ENCODE measurements at places on chromosomes 1 and 21. TPM values are rescaled to one million over a fixed set of nuclear protein-coding genes. Genes with fewer than 3 reads are reported as not detected.
A peak's percentile ranks its signal among the peaks of the same experiment; 100 is the strongest.

DNA sequence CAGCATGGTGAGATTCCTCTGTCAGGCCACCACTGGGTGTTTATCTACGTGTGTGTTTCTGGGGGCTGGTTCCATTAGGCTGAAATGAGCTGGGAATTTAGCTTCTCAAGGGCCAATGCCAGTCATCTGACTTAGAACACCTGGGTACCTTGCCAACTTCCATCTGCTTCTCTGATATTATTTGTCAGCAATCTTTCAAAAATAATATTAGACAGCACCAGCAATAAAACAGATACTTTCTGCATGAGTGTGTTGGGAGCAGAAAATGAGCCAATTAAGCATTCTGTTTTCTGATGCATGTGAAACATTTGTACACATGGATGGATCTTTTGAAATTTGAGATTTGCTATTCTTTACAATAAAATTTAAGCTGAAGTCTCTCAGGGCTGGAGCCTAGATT lies 124.1 kb downstream of the RYR2 start:
- DNase-seq: no peak

DNA sequence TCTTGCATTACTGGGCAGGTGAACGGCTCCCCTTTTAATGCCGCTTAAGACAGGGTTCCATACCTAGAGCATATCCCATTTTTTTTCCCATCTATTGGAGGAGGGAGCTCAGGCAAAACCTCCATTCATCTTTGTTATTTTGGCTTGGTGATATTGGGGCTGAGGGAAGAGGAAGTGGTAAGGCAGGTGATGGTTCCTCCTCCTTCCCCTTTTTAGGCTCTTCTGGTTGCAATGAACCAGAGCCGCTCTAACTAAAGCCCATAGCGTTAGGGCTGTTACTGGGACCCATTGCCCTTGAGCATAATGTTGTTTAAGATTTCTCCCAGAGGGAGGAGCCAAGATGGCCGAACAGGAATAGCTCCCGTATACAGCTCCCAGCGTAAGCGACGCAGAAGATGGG lies 21.1 kb downstream of the PYHIN1 start:
- no peak for DNase-seq

DNA sequence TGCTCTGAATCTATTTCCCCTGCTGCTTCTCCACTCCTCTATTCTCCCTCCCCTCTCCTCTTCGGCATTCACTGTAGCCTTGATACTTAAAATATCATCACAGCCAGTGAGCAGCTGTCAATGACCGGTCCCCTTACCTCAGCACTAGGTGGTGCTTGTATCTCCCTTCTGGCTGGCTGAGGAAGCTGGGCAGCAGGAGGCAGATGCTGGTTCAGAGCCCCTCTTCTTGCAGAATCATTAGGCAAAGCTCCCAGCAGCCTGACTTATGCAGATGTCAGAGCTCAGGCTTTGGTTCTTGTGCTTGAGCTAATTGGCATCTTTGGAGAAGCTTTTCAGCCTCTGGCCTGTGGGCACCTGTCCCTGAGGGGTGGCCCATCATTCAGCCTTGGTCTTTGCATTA lies 31.9 kb upstream of the KCNA2 start:
- no peak for DNase-seq

- DNase-seq: no peak
These were observed 57.0 kb upstream of the CACYBP start for GRCh38 chr1:174942547-174943255.

DNA sequence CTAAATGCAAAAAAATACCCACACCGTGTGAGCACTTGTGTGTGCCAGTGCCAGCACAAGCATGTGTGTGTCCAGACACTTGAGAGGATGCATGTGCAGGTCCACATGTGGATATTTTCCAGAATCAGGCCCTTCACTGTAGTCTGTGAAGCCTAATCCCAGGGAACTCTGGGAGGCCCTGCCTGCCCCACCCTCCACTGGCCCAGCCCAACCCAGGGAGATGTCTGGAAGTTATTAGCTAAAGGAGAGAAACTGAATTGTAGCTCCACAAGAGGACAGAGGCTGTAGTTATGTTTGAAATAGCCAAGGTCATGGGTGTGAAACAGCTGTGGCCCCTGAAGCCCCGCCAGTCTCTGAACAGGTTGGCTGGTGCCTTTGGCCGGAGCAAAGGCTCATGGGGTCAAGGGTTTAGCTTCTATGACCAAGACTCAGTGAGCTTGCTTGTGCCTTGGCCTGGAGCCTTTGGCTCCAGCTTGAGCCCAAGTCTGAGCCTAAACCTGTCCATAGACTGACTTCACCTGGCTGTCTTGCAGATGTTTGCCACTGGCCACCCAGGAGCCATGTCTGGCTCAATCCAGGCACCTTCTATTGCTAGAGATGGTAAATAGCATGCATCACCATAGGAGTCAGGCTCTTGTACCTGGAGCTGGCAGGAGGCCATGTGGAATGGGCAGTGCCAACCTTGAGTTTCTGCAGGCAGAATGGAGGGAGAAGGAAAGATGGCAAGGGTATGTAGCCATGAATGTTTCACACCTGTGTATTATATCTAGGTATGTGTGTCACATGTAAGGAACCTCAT lies 69.9 kb downstream of the TMEM53 start:
- no peak for DNase-seq

DNA sequence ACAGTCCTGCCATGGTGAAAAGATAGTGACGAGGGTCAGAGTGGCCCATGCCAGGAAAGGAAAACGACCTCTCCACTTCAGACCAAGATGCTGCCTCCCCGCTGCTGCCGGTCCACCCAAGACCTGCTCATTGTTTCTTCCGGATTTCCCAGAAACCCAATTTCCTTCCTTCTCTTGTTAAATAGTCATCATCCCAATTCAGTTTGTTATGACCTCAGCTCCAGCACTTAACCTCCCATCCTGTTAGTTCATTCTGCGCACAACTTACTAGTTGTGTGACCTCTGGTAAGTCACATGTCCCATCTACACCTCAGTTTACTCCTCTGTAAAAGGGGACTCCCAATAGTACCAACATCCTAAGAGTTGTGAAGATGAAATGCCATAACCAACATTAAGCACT lies 29.9 kb upstream of the PPP1R15B start:
- DNase-seq: no peak

DNA sequence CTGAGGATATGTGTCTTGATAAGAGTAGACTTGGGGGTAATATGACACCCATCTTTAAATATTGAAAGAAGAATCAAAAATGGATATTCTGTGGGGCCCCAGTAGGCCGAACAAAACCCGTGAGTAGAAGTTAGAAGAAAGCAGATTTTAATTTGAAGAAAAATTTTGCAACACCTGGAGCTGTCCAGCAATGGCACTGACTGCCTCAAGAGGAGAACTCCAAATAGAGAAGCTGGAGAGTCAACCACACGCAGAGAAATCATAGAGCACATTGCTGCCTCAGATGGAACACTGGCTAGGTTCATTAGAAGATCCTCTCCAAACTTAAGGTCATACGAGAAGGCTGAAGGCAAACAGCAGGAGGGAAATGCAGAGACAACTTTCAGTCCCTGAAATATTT lies 6.8 kb downstream of the NHLH1 start:
- peak; percentile 2 for DNase-seq

GRCh38 chr1:3065396-3065795 lies 3.6 kb upstream of the PRDM16 start:
- no peak for DNase-seq

Gene OR2M4
- not detected for total RNA-seq

Gene UBXN10
- not detected for total RNA-seq

Gene HRNR
- not detected for total RNA-seq

Gene FAM163A
- not detected for total RNA-seq

Gene NBPF6
- total RNA-seq: not detected

Gene IVL
- not detected for total RNA-seq

Data from osteocyte (in vitro differentiated cells).